BJ (cell line): ENCODE measurements at places on chromosomes 12 and 14.

DNA sequence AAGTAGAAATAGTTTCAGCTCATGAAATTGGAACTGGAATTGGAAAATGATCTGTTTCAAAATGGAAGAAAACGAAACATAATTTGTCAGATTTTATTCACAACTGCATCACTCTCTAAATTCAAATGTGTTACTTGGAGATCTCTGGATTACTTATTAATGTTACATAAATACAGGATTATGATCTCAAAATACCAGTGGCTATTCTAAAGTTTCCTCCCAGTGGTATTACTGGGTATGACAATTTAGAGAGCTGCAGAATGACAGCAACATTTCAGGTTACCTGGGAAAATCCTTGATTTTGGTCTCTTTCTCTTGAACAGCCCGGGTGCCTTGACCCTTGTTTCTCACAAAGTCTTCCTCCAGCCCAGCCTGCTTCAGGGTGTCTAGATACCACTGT lies 14.2 kb downstream of the FAM161B start:
- no peak for DNase-seq

GRCh38 chr12:4496145-4496838 lies 42.4 kb upstream of the RAD51AP1 start:
- DNase-seq: no peak

- DNase-seq: no peak
These were observed 37.2 kb upstream of the C14orf132 start for GRCh38 chr14:96001866-96002497.

DNA sequence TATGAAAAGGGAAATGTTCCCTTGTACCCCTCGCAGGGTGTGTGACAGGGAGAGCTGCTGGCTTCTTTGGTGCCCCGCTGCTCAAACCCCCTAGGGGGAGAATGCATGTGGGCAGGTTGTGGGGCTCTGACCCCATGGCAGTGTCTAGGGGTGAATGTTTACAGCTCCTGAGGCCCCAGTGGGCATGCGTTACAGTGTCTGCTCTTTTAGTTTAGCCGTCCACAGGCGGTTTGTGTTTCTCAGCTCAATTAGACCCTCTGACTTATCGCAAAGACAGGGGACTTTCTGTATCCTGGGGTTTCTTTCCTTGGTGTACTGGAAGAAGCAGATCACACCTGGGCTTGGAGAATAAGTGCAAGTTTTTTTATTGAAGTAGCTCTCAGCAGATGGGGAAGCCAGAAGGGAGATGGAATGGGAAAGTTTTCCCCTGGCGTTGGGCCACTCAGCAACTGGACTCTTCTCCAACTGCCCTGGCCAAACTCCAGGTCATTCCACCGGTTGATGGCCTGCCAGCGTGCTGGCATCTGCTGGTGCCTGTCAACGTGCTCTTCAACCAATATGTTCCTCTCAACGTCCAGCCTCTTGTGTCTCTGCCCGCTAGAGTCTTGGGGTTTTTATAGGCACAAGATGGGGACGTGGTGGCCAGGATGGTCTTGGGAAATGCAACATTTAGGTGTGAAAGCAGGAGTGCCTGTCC lies 720.9 kb downstream of the FSCB start:
- DNase-seq: no peak

GRCh38 chr12:5047729-5048128 lies 4.0 kb downstream of the KCNA5 start:
- DNase-seq: no peak

DNA sequence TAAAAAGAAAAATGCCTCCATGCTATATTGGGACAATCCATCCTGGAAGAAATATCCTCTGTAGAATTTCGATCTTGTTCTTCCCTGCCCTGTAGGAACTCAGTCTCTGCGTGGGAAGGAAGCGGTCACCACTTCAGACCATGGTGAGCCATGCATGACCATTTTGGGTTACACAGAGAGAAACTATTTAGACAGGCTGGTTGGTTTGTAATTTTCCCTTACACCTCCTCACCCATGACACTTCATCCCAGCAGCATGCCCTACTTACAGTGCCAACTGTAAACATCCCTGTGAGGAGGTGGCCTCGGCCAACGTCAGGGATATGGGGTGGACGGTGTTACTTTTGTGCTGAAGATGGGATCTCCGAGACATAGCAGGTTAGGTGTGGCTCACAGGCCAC lies 121.4 kb downstream of the SMOC1 start:
- no peak for DNase-seq

DNA sequence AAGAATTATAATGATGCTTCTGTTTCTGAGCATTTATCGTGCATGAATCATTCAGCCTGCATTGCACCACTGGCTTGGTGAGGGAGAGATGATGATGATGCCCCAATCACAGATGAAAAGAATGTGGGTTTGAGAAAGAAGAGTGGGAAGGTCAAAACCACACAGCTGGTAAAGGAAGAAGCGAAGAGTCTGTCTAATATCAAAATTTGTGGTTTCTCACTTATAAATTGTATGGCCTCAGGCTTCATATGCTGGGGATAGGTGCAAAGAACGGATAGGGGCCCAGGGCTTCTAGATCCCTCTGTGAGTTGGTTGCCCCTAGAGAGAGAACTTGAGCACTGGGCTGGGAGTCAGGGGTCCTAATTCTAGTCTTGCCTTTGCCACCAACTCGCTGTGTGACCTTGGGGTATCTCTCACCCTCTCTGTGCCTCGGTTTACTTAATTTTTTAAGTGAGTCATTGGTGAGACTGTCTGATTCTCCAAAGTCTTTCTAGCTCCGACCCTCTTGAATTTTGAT lies 2.2 kb downstream of the OASL start:
- no peak for DNase-seq

DNA sequence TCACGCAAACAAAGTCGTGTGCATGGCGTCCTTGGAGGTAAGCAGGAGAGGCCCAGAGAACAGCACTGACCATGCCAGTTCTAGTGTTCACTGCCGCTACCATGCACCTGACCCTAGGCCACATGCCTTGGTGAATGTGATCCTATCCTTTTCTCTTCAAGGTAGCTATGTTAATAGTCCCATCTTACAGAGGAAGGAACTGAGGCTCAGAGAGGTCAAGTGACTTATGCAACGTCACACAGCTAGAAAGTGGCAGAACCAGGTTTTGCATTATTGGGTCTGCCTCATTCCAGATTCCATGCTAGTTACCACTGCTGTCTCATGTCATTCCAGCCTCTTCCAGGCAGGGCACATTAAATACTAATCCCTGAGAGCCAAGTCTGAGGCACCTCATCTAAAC lies 85.2 kb downstream of the FOXN4 start:
- no peak for DNase-seq

- DNase-seq: no peak
These were observed 16.3 kb upstream of the NOS1 start for GRCh38 chr12:117377758-117378157.

DNA sequence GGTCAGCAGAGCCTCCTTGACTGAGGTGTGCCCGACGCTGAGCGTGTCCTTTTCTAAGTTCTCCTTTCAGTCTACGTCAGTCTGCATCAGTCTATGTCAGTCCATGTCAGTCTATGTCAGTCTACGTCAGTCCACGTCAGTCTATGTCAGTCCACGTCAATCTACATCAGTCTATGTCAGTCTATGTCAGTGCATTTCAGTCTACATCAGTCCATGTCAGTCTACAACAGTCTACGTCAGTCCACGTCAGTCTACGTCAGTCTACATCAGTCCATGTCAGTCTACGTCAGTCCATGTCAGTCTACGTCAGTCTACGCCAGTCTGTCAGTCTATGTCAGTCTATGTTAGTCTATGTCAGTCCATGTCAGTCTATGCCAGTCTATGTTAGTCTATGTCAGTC lies 15.9 kb downstream of the EIF5 start:
- DNase-seq: no peak

GRCh38 chr12:50603817-50604639 lies 99.2 kb downstream of the DIP2B start:
- no peak for DNase-seq

DNA sequence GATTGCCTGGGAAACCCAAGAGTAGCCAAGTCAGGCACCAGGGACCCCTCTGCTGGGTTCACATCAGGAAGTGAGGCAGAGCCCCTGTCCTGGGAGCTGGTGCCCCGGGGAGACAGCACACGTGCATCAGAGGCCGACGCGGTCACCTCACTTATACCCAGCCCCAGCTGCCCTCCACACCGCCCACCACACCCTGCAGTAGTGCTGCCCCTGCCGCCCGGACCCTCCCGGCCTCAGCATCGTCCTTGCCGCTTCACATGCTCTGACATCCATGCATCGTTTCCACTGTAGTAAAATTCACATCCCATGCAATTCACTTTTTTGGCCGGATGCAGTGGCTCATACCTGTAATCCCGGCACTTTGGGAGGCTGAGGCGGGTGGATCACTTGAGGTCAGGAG lies 14.0 kb downstream of the MMP17 start:
- DNase-seq: no peak

DNA sequence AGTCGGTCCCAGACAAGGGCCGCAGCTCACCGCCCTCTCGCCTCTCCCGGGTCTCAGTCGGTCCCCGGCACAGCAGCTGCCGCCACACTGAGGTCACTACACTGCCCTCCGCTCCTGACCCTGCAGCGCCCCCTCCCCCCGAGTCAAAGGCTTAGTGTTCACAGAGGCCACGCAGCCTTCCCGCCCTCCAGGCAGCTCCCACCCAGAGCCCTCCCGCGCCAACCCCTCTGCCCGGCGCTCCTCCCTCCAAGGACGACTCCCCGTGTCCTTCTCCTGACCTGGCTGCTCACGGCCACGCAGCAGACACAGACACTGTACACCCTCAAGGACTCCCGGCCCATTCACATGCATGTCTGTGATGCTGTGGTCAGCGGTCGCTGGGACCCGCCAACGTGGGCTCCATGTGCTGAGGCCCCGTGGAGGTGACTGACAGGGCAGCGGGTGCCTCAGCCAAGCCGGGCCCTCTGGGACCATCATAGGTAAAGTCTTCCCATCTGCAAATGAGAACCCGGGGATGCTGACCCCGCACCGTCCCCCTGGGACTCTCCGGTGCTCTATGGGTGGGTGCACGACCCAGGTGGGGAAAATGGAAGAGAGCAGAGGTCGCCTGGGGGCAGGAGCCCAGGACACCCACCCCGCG lies 16.3 kb upstream of the GALNT9 start:
- DNase-seq: no peak

- DNase-seq: no peak
These were observed 4.1 kb upstream of the IGF1 start for GRCh38 chr12:102484428-102484958.

DNA sequence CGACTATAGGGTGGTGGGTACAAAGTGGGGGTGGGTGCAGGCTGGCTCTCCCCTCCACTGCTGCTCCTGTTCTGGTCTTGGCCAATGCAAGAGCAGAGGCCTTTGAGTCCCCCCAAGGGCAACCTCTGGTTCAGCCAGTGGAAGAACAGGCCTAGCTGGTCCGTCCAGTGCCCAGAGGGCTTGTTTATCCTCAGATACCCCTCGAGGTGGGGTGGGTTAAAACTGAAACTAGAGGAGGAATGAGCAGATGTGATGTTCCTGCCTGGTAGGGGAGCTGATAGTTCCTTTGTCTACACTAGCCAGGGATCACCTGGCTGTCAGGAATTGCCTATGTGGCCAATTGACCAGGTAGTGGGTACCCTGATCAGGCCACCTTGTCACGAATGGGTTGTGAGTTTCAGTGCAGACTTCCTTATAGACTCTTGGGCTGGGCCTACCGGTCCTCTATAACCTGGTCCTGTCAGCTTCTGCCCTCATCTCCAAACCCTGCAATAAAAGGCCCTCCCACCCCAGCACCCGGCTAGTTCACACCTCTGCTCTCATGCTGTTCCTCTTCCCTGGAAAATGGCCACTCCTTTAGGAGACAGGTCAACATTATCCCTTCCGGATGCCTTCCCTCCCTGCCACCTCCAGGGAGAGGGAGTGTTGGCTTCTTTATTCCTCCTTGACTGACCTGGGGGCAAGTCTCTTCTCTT lies 10.7 kb upstream of the HSP90AA1 start:
- DNase-seq: no peak

DNA sequence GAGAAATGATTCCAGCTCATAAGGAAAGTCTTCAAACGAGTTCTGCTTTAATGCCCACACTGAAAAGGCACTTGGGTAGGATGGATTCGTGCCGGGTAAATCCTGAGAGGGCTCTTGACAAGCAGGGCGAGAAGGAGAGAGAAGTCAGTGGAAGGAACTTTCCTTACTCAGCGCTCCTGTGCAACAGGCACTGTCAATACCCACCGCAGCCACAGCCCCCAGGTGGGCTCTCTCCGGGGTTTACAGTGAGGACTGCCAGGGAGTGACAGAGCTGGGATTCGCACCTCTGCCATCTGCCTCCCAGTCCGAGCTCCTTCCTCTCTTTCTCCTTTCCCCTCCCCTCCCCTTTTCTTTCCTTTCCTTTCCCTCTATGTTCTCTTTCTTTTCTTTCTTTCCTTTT lies 118.7 kb downstream of the BEGAIN start:
- no peak for DNase-seq

DNA sequence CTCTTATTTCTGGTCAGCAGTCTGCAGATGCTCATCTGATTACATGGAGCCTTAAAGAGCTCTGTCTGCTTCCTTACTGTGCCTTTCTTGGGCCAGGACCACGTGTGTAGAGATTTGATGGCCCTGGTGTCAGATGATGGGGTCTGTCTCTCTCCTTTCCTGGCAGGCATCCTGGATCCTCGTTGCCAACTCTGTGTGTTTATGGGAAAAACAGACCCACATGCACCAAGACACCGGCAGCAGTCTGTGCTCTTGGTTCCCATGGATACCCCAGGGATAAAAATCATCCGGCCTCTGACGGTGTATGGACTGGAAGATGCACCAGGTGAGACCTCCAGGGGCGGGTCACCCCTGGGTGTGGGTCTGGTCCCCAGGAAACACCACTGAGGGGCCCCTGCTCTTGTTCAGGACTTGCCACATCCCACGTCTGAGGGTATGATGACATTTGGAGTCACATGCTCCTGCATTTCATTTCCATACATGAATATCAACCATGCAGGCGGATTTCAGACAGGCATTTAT lies 18.5 kb upstream of the ALDH2 start:
- no peak for DNase-seq

DNA sequence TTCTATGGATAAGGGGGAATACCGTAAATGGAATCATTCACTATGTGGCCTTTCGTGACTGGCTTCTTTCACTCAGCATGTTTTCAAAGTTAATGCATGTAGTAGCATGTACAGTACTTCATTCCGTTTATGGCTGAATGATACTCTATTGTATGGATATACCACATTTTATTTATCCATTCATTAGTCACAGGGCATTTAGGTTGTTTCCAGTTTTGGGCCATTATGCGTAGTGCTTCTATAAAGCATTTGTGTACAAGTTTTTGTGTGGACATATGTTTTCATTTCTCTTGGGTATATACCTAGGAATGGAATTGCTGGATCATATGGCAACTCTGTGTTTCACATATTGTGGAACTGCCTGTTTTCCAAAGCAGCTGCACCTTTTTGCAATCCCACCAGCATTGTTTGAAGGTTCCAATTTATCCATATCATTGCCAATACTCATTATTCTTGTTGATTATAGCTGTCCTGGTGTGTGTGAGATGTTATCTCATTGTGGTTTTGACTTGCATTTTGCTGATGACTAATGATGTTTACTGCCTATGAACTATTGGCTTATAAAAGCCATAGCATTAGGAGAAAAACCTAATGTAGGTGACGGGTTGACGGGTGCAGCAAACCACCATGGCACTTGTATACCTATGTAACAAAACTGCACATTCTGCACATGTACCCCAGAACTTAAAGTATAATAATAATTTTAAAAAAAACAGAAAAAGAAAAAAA lies 45.5 kb downstream of the ATF7IP start:
- no peak for DNase-seq
